ENCODE measurements at places on chromosomes 16 and 17.

DNA sequence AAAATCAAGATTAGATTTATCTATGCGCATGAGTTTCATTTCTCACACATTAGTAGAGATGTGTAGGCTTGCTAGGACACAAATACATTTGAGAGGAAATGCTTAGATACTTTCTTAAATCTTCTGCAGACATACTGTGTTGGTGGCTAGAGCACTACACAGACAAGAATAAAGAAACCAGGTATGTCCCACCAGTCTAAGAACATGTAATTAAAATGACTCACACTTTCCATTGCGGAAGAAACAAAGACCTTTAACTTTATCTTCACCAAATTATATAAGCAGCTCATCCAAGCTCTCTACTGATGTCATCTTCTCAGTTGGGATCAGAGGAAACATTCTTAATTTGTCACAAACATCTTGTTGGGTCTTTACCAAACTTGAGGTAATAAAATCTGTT, 12.5 kb downstream of the GABARAPL2 start:
- DNase-seq: no peak

- no peak for DNase-seq
Observed at GRCh38 chr16:80733407-80733806, 71.0 kb downstream of the CDYL2 start.

DNA sequence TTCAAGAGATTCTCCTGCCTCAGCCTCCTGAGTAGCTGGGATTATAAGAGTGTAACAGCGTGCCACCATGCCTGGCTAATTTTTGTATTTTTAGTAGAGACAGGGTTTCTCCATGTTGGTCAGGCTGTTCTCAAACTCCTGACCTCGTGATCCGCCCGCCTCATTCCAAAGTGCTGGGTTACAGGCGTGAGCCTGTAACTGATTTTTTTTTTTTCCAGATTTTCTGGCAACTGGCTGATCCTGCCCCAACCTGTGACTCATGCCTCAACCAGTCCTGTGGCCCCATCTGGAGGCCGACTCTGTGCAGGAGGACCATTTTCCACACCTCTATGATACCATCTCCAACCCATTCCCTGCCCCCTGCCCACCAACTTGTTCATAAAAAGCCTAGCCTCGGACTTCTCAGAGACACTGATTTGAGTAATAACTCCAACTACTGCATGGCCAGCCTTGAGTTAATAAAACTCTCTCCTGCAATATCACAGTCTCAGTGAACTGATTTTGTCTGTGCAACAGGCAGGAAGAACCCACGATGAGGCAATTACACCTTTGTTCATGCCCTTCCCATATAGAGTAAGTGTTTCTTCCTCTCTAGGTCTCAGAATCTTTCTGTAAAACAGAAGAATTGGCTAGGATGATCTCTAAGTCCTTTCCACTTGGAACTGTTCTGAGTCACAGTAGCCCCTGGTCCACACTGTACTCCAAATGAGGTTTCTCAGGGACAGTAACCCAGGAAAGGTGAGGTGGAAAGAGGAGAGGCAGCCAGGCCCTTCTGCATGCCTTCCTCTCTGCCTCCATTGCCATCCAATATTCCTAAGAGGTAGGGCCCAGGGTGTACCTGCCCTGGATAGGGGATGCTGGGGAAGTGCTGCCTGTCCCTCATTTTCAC, 8.8 kb upstream of the CNOT1 start:
- DNase-seq: no peak

- no peak for DNase-seq
Observed at GRCh38 chr17:10063730-10064241, 134.6 kb downstream of the GAS7 start.

DNA sequence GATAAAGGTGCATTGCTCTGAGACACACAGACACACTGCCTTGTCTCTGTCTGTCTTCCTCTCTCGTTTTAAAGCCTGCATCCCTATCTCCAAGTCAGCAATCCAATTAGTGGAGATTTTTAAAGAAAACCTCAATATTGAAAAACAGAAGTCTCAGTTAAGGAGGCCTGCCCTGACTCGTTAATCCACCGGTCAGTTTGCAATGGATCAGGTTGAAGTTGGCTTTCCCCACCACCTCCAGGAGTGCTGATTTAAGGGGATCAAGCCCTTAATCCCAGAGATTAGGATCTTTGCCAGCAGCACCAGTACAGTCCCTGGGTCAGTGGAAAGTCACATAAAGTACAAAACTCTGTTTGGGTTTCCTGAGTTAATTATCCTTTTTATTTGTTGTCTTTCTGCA, 271.1 kb upstream of the ASIC2 start:
- DNase-seq: no peak

DNA sequence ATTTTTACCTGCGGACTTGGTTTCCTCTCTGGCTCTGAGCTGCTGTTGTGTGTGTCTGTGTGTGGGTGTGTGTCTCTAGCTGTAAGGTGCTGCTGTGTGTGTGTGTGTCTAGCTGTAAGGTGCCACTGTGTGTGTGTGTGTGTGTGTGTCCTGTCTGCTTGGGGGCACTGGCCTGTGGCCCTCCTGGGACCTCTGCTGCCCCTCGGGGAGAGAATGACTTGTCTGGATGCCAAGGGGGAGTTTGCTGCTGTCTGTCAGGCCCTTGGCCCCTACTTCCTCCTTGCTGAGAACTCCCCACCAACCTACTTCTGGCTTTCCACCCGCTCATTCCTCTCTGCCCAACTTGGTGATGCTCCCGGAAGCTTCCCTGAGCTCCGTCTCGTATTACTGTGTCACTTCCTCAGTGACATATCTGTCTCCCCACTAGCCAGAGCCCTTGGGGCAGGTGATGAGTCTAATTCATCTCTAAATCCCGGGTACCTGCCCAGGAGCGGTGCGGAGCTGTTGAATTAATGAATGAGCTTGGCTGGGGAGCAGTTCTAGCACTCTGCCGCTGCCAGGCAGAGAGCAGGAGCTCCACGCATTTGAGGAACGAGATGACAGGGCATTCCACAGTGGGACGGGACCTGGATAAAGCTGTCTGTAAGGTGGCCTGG, 3.5 kb upstream of the LASP1NB start:
- DNase-seq: no peak
